ENCODE measurements at places on chromosomes 7 and 10.
A peak's percentile ranks its signal among the peaks of the same experiment; 100 is the strongest.

- no peak for DNase-seq
Observed at GRCh38 chr10:70942725-70943124, 54.4 kb upstream of the PCBD1 start.

- DNase-seq: peak; percentile 81
Observed at GRCh38 chr7:6446838-6447580, 745 bp downstream of the DAGLB start.

- DNase-seq: no peak
Observed at GRCh38 chr7:141820067-141820466, 21.2 kb downstream of the PRSS37 start.

- peak; percentile 97 for DNase-seq
Observed at GRCh38 chr10:72297805-72298591, 24.3 kb downstream of the DDIT4 start.

DNA sequence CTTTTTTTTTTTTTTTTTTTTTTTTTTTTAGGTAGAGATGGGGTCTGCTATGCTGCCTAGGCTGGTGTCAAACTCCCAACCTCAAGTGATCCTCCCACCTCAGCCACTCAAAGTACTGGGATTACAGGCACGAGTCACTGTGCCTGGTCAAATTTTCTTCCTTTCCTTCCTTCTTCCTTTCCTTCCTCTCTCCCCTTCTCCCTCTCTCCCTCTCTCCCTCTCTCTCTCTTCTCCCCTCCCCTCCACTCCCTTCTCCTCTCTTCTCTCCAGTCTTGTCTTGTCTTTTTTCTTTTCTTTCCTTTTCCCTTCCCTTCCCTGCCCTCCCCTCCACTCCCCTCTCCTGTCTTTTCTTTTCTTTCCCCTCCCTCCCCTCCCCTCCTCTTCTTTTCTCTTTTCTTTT lies 7.2 kb upstream of the MLXIPL start:
- DNase-seq: no peak

GRCh38 chr10:90138844-90139243 lies 437.5 kb downstream of the KIF20B start:
- DNase-seq: peak; percentile 9

DNA sequence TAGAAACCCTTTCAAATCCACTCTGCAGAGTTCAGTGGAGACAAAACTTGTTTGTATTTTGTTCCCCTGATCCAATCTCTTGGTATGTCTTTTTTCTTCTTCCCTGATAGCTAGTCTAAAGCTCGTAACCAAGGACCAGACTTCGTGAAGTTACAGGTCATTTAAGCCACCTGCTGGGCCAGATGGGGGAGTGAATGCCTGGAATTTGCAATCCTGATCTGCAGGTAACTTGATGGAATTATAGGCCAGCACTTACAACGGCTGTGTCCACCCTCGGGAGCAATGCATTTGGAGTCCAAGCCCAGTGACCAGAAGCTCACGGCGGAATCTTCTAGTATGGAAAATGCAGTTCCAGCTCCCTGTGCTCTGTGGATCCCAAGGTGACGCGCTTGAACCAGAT lies 566.9 kb downstream of the TCERG1L start:
- no peak for DNase-seq

DNA sequence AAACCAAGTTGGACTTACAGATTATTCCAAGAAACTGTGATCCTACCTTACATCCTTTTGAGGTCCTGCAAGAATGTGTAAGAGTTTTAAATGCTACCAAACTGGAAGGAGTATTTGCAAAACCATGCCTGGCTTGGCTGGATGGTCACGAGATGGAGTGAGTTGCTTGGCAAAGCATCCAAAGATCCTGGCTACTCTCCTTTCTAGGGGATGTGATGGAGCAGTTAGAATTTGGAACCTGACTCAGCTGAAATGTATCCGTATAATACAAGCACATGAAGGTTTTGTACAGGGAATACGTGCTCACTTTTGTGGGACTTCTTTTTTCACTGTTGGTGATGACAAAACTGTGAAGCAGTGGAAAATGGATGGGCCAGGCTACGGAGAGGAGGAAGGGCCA lies 13.3 kb upstream of the SYPL1 start:
- peak; percentile 12 for DNase-seq

- DNase-seq: no peak
Observed at GRCh38 chr7:88866265-88866863, 70.8 kb upstream of the TEX47 start.

GRCh38 chr7:110853263-110853662 lies 237.7 kb upstream of the LRRN3 start:
- no peak for DNase-seq

GRCh38 chr7:135558337-135558767 lies 635 bp downstream of the NUP205 start:
- peak; percentile 56 for DNase-seq
